ENCODE measurements at places on chromosomes 7 and 10.

DNA sequence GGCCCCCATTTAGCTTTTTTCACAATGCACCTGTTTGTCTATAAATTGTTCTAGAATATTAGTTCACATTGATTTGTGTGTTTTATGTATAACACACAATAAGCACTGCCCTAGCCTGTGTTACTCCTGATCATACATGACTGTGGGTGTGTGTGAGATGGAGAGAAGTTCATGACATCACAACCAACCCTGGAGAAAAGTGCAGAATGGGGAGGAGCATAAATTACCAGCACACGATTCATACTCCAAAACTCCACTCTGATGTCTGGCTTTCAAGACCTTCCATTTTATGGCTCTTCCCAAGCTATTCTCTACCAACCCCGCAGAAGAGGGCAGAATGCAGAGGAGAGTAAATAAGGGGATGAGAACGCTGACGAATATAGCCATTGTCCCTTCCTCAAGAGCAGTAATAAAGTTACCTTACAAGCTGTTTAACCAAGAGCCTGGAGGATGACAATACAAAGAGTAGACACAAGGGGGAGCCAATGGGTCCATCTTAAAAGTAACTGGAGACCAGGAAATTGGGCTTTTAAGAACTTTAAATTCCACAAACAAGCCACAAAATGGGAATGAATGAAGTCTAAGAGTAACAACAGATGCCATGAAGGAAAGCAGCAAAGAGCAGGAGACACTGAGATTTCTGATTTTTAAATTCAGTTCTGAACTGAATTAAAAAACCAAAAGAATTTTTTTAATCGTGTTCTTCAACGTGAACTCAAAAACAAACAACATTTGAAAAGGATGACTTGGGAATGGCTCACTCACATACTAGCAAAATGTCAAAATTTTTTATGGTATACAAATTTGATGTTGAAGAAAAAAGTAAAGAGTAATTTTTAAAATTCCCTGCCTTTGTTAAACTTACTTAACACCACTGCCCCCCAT, 159.6 kb downstream of the PARD3 start:
- peak; percentile 44 for DNase-seq

DNA sequence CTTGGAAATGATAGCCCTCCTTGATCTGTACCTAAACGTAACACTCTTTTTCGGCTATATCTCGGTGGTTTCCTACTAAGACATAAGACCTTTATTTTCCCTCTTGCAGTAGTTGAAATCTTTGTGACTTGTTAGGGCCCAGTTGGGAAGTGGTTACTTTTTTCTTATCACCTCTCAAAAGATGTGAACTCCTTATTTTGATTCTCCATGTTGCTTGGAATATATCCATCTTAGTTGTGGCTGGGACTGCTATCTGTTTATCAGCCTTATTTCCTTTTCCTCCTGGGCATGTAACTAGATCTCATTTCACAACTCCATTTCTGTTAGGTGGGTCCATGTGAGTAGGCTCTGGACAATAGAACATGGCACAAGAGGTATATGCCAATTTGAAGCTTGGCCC, 4.1 kb upstream of the CPED1 start:
- no peak for DNase-seq

GRCh38 chr7:73696372-73696771, 13.0 kb downstream of the BUD23 start:
- DNase-seq = no peak

GRCh38 chr7:108480311-108480710, 24.1 kb upstream of the NRCAM start:
- no peak for DNase-seq

DNA sequence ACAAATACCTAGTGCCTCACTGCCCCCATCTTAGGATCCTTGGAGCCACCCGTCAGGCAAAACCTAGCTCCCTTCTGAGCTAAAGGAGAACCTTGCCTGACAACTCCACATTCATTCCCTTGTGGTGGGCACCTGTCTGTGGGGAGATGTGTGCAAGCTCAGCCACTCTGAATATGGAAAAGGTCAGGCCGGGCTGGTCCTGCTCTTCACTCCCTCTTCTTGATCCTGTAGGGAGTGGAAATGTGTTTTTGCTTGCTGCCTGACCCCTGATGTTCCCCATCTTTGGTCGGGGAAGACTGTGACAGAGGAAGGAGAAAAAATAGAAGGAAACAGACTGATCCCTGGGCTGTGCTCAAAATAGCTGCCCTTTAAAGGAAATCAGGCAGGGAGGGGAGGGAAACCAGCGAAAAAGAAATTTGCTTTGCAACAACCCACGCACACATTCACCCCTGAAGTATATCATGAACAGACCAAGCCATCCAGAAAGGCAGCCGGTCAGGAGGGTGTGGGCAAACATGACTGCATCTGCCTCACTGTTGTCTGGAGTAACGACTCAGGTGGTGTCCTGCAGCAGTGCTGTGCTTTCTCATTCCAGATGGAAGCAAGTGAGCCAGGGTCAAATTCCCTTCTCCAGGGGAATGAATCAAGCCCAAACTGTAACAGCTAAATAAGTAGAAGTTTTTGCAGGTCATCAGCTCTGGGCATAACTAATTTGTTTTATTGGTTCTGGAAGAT, 74.0 kb downstream of the SCRN1 start:
- no peak for DNase-seq

GRCh38 chr7:86747698-86748097, 104.0 kb downstream of the GRM3 start:
- DNase-seq = no peak

DNA sequence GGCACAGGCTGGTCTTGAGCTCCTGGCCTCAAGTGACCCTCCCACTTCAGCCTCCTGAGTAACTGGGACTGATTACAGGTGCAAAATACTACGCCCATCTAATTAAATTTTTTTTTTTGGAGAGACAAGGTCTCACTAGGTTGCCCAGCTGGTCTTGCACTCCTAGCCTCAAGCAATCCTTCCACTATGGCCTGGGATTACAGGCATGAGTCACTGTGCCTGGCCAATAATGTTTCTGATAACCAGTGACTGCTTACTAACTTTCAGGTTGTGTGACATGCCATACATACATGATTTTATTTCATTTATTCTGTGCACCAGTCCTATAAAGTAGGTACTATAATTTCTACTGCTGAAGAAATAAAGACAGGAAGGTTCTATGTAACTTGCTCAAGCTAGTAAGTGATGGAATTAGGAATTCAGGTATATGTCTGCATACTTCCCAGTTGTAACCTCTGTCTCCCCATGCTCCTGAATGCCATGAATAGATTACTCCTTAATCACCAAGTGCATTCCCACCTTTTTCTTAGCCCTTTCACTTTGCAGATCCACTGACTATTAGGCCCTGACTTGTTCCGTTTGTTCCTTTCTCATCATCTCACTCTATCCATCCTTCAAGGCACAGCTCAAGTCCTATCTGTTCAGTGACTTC, 28.1 kb downstream of the MCU start:
- DNase-seq = no peak

DNA sequence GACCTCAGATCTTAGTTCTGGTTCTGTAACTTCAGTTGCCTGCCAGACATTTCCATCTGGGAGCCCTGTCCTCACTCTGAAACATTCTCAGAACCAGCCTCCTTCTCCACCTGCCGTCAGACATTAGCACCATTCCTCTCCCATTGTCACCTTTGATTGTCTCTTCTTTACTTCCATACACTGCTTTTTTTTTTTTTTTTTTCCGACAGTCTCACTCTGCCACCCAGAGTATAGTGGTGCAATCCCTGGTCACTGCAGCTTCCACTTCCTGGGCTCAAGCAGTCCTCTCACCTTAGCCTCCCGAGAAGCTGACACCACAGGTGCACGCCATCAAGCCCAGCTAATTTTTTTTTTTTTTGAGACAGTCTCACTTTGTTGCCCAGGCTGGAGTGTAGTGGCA, 21.1 kb upstream of the HIPK2 start:
- DNase-seq = no peak
